ENCODE measurements at places on chromosomes 1 and 21.
A peak's percentile ranks its signal among the peaks of the same experiment; 100 is the strongest.

- DNase-seq: no peak
These were observed 515.1 kb downstream of the OMA1 start for GRCh38 chr1:58031416-58031815.

DNA sequence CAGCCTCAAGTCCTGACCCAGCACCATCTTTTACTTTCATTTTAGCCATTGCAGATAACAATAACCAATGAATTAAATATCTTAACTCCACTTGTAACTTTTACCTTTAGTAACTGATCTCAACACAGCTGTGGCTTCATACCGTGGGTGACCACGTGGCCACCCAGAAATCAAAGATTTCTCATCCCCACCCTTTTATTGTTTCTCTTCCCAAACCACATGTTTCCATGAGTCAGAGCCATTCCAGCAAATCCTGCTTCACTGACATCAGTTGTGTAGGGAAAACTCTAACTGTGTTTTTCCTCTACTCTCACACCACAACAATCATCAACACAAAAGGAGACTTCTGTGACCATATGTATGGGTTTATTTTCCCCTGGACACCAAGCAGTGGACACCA lies 25.1 kb upstream of the BRDT start:
- peak; percentile 59 for DNase-seq

DNA sequence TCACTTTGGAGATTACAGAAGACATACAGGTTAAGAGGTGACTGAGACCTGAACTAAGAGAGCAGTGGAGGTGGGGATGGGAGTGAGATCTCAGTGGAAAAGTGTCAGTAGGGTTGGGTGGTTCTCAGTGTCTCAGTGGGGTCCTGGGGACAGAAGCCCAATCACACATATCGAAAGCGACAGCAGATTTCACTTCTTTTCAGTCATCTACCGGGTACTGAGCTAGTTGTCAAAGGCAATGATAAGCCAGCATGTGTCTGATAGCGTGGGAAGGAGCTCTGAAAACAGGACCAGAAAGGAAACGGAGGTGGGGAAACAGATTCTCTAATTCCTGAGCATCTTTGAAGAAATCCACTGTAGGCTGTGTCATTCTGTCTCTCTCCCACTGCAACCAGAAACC lies 59.5 kb downstream of the RHOU start:
- DNase-seq: no peak

- DNase-seq: no peak
These were observed 118.1 kb downstream of the NGF start for GRCh38 chr1:115219927-115220326.

- DNase-seq: peak; percentile 17
These were observed 2.6 kb downstream of the PABPC4 start for GRCh38 chr1:39573736-39574624.

DNA sequence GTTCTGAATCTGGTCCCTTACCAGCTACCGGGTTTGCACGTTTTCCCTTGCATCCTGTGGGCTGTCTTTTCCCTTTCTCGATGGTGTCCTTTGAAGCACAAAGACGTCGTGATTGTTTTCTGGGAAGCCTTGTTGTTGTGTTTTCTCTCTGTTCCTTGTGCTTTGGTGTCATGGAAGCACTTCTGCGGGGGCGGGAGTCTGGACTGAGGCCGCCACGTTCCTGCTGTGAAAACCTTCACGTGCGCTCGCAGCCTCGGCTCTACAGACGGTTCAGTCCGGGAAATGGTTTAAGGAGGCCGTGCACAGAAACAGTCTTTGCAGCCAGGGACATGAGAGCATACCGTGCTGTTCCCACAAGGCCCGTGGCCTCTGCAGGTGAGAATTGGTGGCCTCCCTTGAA lies 68.5 kb downstream of the SKI start:
- DNase-seq: no peak

DNA sequence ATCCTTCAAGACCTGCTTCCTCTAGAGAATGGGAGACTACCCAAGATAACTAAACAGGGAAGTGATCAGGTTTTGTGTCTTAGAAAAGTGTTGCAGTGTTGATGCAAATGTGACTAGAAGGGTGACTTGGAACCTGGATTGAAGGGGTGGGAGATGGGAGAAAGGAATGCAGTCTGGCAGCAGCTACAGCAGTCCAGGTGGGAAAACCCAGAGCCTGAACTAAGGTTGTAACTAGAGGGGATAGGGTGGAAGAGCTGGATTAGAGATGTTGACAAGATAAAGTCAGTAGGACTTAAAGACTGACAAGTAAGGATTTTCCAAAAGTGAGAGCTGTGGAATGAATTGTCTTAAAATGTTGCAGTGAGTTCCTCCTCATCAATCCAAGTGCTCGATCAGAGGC lies 7.1 kb upstream of the SHISA4 start:
- no peak for DNase-seq

DNA sequence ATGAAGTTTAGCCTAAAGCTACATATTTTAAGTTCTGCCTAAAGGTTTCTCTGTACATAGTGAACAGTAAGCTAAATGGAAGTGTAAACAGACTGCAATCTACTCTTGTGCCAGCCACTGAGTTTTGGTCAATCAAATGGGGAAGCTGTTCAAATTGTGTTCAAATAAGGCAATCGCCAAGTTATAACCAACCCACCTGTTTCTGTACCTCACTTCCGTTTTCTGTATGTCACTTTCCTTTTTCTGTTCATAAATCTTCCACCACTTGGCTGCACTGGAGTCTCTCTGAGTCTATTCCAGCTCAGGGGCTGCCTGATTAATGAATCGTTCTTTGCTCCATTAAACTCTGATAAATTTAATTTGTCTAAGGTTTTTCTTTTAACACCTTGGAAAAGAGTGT lies 10.8 kb upstream of the THEM4 start:
- DNase-seq: no peak

- DNase-seq: no peak
These were observed 6.5 kb downstream of the ZNF644 start for GRCh38 chr1:91015358-91015780.

DNA sequence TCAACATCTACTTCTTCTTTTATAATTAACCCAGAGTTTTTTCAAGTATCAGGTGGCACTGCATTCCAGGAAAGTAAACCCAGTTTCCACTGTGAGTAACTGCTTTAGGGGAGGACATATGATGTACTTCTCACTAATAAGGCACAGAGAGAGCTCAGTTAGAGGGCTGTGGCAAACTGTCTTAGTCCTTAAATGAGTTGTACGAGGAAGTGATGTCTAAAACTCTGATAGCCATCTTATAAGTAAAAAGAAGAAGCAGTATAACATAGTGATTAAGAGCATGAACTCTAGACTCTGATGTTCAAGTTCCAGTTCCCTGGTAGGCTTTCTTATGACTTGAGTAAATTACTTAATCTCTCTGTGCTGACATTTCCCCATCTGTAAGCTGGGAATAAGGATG lies 58.7 kb upstream of the PTGS2 start:
- no peak for DNase-seq
